ENCODE measurements at places on chromosomes 13 and 19.

DNA sequence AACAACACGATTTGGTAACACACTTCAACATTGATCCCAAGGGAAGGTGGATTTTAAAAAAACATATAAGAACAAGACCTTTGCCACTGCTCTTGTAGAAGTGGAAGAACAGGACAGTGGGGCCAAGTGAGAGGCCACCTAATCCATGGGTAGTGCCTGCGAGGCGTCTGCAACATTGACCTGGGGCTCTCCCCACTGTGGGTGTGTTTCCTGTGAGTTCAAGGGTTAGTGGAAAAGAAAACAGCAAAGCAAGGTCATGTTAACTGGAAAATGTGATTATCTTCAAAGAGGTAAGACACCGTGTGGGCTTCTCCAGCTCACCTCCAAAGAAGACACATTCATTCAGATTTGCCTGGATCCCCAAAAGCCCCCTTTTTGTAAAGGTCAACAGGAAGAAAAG, 327.0 kb downstream of the UQCRFS1 start:
- DNase-seq = no peak

- DNase-seq = peak; percentile 93
Measured at GRCh38 chr13:74978591-74978990, 503.4 kb downstream of the TBC1D4 start.

GRCh38 chr13:38686577-38687245, at the start of gene FREM2:
FREM2 (plus strand) TSS chr13:38687077; CDS start chr13:38687345, 268 bp downstream.
- peak; percentile 83 for DNase-seq

DNA sequence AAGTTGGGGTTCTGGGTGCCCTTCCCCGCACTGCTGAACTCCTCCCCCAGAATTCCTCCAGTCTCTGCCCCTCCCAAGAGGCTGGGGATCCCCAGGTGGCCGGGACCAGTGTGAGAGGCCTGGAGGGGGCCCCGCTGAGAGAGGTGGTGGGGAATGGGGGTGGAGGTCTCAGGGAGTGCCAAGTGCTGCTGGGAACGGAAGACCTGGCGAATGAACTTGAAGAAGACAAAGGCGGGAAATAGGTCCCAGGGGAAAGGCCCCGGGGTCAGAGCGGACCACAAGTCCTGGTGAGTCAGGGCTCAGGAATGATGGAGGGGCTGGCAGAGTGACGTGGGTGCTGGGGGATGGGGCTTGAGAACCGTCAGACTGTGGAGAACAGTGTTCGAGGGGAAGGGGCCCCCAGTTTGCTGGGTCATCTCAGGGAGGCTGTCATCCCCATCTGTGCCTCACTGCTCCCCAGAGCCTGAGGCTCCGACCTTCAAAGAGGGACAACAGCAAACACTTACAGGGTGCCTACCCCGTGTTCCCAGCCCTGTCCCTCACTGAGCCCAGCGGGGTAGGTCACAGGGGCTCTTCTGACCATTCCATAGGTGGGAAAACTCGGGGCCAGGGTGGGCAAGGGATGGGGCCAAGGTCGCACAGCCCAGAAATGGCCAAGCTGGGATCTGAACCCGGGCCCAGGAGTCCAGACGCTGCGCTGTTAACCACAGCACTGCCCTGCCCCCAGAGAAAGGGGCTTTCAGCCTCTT, 16.0 kb upstream of the SEMA6B start:
- peak; percentile 86 for DNase-seq

DNA sequence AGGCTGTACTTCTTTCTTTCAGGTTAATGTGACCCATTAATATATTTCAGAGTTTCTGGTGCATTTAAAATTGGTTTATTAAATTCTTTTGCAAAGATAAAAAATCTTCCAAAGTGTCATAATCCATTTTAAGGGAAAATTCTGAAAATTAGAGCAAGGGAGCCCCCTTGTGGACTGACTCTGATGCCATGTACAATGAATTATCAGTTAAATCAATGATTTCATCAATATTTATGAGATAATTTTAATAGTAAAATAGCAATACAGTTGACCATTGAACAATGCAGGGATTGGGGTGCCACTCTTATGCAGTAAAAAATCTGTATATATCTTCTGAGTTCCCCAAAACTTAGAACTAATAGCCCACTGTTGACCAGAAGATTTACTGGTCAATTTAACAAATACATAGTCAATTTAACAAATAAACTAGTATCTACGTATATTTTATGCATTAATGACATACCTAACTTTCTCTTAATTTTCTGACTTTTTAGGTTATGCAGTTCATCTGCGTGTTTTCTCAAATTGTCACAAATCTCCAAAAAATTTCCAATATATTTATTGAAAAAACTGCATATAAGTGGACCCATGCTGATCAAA, 479.1 kb upstream of the MIR17HG start:
- DNase-seq = peak; percentile 18

DNA sequence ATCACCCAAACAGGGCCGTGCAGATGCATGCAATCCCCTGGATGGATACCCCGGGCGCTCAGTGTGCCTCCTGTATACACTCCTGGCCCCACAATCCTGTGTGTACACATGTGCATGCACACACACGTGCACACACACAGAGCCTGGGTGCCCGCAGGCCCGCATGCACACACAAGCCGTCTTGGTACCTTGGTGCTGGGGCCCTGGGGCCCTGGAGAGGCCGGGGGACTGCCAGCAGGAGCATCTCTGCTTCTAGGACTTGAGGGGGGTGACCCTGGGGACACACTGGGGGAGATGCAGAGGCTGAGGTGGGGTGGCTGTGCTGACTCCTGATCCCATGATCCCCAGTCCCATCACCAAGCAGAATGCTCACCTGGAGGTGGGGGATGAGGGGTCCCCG, 15.6 kb upstream of the EPOR start:
- DNase-seq = no peak

DNA sequence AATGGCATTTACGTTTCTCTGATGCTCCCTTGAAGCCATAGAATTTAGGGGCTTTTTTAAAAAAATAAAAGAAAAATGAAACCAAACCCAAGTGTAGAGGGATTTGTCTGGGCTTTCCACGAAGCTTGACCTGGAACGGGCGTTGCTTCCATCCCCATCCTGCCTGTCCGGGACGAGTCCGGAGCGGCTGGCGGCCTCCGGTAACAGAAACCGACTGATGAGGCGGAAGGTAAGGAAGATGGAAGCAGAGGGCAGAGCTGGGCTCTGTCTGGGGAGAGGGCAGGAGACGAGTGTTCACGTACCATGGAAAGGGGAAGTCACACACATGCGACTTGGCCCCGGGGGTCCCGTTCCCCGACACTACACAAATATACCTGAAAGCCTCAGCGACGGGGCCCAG, 34.3 kb downstream of the BTBD2 start:
- DNase-seq = no peak

- no peak for DNase-seq
Measured at GRCh38 chr13:109626386-109627171, 159.8 kb downstream of the IRS2 start.

DNA sequence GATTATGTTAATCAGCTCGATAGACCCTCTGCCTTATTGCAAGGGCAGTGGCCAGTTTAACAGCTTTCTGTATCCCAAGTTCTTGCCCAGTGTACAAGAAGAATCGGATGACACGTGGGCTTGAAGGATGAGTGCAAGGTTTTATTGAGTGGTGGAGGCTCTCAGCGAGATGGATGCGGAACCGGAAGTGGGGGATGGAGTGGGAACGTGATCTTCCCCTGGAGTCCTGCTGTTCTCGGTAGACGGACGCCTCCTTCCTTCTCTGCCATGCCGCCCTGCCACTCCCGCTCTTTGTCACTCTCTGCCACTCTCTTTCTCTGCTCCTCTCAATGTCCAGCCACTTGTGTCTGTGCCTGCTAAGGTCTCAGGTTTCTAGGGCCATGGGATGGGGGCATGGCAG, 21.0 kb downstream of the RFXAP start:
- no peak for DNase-seq

DNA sequence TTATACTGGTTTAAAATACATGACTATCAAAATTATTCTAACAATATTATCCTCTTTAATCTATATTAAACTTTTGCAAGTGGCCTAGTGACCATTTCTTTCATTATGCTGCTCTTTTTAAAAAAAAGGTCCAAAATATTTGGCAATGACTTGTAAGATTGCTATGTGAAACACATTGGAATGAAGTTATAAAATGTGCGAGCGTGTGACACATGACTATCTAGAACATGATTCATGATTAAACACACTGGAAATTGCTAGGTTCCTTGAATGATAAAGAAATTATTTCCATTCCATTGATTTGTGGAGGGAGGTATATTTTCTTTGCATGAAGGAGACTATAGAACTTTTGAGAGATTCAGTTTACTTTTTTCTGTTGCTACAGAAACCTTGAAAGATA, 739.1 kb downstream of the DIAPH3 start:
- DNase-seq = peak; percentile 55

DNA sequence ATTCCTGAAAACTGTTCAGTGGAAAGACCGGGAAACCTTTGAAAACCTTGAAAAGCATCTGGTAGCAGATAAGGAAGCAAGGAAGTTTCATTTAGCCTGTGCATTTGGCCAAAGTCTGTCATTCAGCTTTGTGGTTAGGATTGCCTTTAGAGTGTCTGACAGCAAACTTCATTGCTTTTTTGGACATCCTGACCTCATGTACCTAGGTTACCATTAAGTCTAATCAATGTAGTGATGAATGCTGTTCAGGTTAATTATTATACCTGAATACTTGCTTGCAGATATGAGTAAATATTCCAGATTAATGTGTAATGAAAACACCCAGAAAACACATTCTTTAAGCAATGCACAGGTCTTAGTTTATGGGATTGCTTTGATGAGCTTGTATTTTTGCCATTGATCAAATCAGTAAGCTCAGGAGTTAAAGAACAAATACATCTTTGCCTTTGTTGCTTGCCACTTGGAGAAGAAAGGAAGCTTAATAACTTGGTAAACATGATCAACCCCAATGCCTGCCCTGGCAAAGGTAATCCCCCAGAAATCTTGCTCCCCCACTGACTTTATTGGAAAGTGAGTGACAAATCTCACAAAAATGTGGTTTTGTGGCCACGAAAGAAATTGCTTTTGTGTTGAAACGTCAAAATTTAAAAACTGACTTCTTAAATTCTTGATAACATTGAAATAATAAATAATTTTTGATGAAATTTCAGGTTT, 87.4 kb downstream of the SLC15A1 start:
- peak; percentile 78 for DNase-seq

- DNase-seq = no peak
Measured at GRCh38 chr13:84684048-84684662, 801.9 kb upstream of the SLITRK1 start.

GRCh38 chr19:40256512-40256911, 28.6 kb downstream of the AKT2 start:
- DNase-seq = no peak

DNA sequence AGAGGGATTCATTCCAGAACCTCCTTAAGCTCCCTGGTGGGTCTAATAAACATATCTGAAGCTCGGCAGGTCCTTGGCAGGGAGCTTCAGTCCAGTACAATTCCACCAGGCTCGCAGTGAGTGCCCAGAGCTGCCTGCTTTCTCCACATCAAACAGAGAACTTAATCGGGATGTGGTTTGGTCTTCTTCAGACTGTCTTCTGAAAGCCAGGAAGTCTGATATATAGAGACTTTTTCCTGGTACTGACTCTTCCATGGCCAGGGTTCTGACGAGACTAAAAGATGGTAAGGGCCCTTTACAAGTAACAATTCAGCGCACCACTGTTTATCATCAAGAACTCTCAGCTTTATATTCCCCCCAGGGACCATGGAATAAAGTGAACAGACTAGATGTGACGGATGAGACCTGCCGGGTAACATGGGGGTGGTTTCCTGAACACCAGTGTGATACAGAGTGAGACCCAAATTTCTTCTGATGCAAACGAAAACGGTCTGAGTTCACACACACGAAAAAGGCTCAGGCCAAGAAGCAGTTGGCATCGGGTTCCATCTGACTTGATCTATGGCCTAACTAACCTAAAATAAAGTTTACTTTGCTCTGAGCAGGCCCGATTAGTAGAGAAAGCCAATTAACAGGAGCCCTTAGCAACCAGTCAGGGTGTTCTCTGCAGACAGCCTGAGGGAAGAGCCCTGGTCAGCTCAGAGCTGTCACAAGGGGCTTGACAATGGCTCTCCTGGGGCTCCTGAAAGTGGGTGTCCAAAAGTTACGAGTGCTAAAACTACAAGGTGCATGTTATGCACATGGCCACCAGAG, 29.0 kb downstream of the RANBP3 start:
- DNase-seq = no peak

GRCh38 chr19:14347999-14348889, 33.0 kb upstream of the ADGRE5 start:
- DNase-seq = peak; percentile 54

Data from kidney tubule cell (primary cell).